Tibial nerve (tissue), 4 donors: ENCODE measurements at places on chromosomes 12 and 14.

DNA sequence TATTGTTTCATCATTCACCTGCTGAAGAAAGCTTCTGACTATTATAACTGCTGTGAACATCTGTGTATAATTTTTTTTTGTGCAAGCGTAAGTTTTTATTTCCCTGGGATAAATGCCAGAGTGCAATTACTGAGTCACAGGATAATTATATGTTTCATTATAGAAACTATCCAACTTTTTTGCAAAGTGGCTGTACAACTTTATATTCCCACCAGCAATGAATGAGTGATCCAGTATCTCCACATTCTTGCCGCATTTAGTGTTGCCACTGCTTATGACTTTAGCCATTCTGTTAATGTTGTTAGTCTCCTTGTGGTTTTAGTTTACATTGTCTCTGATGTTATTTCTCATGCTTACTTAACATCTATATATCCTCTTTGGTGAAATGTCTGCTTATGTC is 88.1 kb upstream of the CCDC175 start:
- H3K36me3 ChIP-seq: no peaks in the 10 kb centered on the region
- no peaks in the 10 kb centered on the region for H3K27me3 ChIP-seq
- no peak for DNase-seq
- H3K4me3 ChIP-seq: no peak overlapping the region
- H3K27ac ChIP-seq: no peak overlapping the region

GRCh38 chr14:64550621-64551333 is 1.0 kb downstream of the PPP1R36 start:
- H3K27me3 ChIP-seq: peaks cover 10% of the 10 kb centered on the region
- no peak overlapping the region for H3K4me3 ChIP-seq
- H3K27ac ChIP-seq: no peak overlapping the region
- no peak for DNase-seq

- peaks cover 14% of the 10 kb centered on the region for H3K27me3 ChIP-seq
- no peaks in the 10 kb centered on the region for H3K4me1 ChIP-seq
- no peak overlapping the region for H3K4me3 ChIP-seq
- no peak for DNase-seq
- no peaks in the 10 kb centered on the region for H3K36me3 ChIP-seq
These were observed 23.6 kb upstream of the FAM181A start for GRCh38 chr14:93903342-93904184.

- no peaks in the 10 kb centered on the region for H3K27me3 ChIP-seq
- H3K4me1 ChIP-seq: no peaks in the 10 kb centered on the region
- peaks cover 34% of the 10 kb centered on the region for H3K36me3 ChIP-seq
- no peak for DNase-seq
- no peak overlapping the region for H3K27ac ChIP-seq
These were observed 43.3 kb downstream of the MMAB start for GRCh38 chr12:109529691-109530640.

DNA sequence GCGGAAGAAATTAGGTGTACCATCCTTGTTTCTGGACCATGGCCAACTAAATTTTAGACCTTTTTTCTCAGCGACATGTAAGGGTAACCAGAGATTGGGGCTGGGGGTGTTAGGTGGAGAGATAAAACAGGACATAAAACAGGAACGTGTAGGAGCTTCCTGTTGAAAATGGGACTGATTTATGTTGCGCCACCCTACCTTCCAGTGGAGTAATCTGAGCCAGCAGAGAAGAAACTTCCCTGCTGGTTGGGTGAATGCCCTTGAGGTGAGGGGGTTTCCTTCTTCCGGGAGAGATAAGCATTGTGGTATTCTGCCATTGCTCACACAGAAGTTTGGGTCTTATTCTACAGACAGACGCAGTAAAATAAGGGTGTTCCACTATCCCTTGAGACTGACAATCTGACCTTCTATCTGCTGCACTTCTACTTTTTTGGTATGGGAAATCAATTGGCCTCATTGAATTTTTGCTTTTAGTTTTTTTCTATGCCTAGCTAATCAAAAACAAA is 417.6 kb downstream of the PCNX1 start:
- peaks cover 16% of the 10 kb centered on the region for H3K4me1 ChIP-seq
- H3K27ac ChIP-seq: no peak overlapping the region
- DNase-seq: no peak
- no peaks in the 10 kb centered on the region for H3K36me3 ChIP-seq
- H3K27me3 ChIP-seq: no peaks in the 10 kb centered on the region
